ENCODE measurements at places on chromosomes 4 and X. TPM values are rescaled to one million over a fixed set of nuclear protein-coding genes. Genes with fewer than 3 reads are reported as not detected.

HGFAC gene
- total RNA-seq = 0.28 TPM

GAB1 gene
- total RNA-seq = 2.6 TPM

PDHA2 gene
- total RNA-seq = not detected

CEP135 gene
- total RNA-seq = 4.1 TPM

AMER1 gene
- 2.6 TPM for total RNA-seq

IL3RA gene
- total RNA-seq = 0.23 TPM

RAP1GDS1 gene
- 21.8 TPM for total RNA-seq

DDIT4L gene
- 0.21 TPM for total RNA-seq

NDNF gene
- not detected for total RNA-seq

CSAG1 gene
- total RNA-seq = not detected

PPEF2 gene
- not detected for total RNA-seq

CT45A1 gene
- total RNA-seq = not detected

RAB9B gene
- not detected for total RNA-seq

CDS1 gene
- 0.61 TPM for total RNA-seq

PTPN13 gene
- 4.3 TPM for total RNA-seq

CLTRN gene
- 0.65 TPM for total RNA-seq

KCND1 gene
- total RNA-seq = 1.1 TPM

CT83 gene
- not detected for total RNA-seq

CHRDL1 gene
- not detected for total RNA-seq

EDA2R gene
- 12.2 TPM for total RNA-seq

EGFL6 gene
- total RNA-seq = not detected

SPARCL1 gene
- not detected for total RNA-seq

HPSE gene
- total RNA-seq = 1.2 TPM

CCSER1 gene
- total RNA-seq = not detected

P2RY10 gene
- not detected for total RNA-seq

SPANXC gene
- not detected for total RNA-seq

ITM2A gene
- total RNA-seq = not detected

ATOH1 gene
- total RNA-seq = not detected

FGF13 gene
- total RNA-seq = 0.08 TPM

FAM9C gene
- total RNA-seq = not detected

POU3F4 gene
- not detected for total RNA-seq

DUSP9 gene
- total RNA-seq = 1.0 TPM

DCAF12L2 gene
- 0.08 TPM for total RNA-seq

GLRB gene
- total RNA-seq = 0.96 TPM

DGAT2L6 gene
- total RNA-seq = not detected

WDR17 gene
- total RNA-seq = 2.0 TPM

All from A549 treated with Hydrocortisone at 1 μM for 4 hours (cell line).